Hematopoietic multipotent progenitor cell treated with erythropoietin and hydrocortisone succinate and interleukin-3 and kit ligand, for 6 days (in vitro differentiated cells): ENCODE measurements at places on chromosomes 11 and 22.

DNA sequence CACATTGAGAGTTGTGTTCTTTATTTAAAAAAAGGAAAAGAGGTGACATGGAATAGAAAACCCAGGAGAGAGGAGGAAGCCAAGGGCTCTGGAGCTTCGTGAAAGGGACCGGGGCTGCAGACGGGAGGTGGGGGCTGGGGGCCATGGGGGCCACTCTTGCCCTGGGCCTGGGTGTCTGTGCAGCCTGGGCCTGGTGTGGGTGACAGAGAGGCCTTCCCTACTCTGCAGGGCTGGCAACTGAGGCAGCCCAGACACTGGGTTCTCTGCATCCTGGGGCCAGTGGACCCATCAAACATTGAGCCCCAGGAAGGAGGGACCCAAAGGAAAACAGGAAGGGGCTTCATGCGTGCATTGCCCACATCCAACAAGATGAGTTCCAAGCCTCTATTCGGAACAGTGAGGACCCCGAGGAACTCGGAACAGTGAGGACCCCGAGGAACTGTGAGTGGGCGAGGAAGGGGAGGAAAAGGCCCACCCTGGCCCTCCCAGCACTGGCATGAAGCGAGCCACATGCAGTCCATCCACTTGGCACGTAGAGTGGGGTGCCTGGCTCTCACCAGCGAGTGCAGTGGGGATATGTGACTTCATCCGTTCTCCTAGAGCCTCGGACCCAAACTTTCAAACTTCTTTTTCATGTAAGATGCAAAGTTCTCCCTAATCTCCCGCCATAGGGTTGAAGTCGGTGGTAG lies 1121.6 kb downstream of the BRD1 start:
- DNase-seq: no peak

GRCh38 chr22:45781459-45781858 lies 109.8 kb downstream of the ATXN10 start:
- no peak for DNase-seq

DNA sequence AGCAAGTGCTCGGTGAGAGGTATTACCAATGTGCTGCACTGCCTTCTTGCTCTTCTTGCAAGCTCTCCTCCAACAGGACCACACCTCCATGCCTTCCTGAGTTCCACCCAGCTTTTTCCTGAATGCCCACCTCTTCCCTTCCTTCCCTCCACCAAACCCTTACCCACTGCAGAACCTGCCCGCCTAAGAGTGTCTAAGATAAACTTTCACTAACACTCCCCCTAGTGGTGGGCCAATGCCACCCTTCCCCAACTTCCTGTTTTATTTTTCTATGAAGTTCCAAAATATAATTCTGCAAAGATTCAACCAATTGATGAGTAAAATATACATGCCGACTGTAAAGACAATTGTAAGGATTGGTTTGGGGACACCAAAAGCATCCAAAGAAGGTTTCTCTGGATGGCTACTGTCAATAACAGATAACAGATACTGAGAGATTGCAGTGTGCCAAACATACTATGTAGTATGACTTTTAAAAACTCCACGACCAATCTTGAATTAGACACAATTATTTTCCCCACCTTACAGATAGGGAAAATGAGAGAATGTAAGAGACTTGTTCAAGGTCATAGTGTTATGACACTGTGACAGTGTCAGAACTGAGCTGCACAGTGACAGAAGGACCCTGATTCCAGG lies 38.6 kb upstream of the BMAL1 start:
- DNase-seq: peak; percentile 88

DNA sequence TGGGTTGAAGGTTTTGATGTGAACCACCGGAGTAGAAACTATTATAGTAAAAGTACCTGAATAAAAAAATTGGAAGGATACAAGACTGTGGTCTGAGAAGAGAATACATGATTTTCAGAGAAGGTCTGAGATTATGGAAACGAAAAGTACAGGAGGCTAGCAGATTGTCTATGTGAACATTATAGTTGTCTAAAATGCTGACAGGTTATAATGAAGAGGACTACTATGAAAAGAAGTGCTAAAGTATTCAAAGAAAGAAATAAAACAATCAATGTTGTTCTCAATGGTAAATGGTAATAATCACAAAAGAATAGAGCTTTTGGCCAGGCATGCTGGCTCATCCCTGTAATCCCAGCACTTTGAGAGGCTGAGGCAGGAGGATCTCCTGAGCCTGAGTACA lies 34.0 kb downstream of the RAB6A start:
- DNase-seq: no peak

GRCh38 chr11:28448186-28448585 lies 340.0 kb downstream of the METTL15 start:
- no peak for DNase-seq

DNA sequence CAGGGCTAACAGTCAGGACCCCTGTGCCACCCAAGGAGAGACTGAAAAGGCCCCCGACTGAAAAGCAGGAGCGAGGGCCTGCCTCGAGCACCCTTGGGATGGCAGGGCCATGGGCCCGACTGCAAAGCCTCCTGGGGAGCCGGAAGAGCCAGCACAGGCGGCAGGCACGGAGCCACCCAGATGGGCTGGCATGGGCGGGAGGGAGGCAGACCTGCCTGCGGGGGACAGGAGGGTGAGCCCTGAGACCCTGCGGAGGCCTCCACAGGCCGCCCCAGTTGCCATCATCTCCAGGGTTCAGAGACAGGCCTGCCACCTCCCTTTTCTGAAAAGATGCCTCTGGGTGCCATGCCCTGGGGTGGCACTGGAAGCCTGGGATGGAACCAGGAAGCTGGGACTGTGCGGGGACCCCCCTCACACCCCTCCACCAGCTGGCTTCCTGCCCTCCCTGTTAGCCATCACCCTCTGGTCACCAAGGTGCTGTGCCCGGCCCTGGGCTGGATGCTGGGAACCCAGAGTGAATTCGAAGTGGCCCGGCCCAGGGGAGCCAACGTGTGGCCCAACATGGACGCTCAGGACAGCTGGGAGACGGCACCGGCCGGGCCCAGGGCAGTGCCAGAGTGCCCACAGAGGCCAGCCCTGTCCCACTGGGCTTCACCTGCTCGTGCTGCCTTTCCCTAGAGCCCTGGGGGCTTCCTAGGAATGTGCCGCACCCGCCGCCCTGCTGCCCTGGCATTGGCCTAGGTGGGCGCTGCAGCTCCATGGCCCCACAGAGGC lies 13.8 kb downstream of the TSPAN32 start:
- DNase-seq: no peak

GRCh38 chr22:45262195-45262930 lies 21.7 kb upstream of the KIAA0930 start:
- DNase-seq: no peak

DNA sequence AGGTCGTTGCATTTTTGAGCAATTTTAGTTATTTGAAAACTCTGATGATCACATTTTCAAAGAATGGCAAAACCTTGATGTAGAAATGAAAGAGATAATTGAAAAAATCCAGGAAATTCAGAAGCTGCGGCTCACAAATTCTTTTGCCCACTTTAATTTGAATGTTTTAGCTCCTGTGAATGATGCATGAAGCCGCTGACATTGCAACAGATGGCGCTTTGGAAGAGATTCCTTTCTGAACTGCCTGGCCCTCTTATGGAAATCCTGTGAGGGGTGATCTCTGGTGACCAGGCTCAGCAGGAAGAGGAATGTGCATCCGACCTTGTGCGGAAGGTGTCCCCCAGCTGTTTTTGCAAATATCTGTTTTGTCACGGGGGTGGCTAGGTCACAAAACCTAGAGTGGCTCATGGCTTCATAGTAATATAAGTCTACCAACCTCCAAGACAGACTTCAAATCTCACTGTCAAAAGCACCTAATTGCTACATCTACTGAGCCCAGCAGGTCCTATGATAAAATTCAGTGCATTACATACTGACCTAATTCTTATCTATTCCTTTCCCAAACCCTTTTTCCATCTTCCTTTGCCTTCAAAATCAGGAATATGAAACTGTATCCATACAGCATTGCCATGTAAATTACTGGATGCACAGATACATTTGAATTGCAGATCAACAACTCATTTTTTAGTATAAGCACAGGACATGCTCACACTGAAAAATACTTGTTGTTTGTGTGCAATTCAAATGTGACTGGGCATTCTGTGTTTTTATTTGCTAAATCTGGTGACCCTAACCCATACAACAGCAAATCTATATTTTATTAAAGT lies 412.7 kb downstream of the ETS1 start:
- DNase-seq: no peak

- DNase-seq: no peak
Observed at GRCh38 chr11:3933165-3933628, 77.7 kb downstream of the STIM1 start.

DNA sequence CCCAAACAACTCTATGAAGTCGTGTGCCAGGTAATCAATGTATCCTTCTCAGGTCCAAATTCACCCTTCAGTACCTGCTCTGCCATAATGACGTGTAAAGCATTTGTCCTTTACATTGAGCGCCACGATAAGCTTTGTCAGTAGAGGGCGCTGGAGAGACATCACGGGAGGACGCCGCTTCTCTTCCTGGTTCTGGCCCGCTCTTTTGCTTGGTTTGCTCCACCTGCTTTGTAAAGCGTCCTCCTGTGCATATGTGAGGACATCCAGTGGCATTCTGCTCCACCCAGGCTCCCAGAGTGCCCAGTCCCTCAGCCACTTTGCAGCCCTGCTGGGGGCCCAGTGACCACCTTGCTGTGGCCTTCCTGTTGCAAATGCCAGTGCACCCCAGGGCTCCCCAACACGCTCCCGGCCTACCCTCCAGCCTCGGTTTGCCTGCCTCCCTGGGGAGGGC lies 61.1 kb downstream of the WT1 start:
- peak; percentile 93 for DNase-seq

GRCh38 chr11:132158091-132158490 lies 787.7 kb downstream of the NTM start:
- DNase-seq: peak; percentile 31

- no peak for DNase-seq
Observed at GRCh38 chr22:19107730-19108074, 14.5 kb downstream of the DGCR2 start.

DNA sequence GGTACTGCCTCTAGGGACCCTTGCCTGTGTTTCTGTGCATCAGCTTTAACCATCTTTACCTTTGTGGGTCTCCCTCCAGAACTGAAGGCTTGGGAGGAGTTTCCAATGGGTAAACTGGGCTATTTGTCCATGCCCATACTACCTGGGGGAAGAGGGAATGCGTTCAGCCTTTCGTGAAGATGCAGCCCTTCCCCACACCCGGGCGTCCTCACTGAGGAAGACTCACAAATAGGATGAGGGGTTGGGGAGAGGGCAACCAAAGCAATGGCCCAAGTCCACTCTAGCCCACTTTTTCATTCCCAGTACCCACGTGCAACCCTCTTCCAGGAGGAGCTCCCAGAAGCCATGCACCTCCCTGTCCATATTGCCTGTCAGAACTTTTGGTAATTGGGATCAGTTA lies 61.8 kb upstream of the ADA2 start:
- DNase-seq: no peak

- peak; percentile 3 for DNase-seq
Observed at GRCh38 chr11:20754933-20755332, 85.5 kb downstream of the NELL1 start.

DNA sequence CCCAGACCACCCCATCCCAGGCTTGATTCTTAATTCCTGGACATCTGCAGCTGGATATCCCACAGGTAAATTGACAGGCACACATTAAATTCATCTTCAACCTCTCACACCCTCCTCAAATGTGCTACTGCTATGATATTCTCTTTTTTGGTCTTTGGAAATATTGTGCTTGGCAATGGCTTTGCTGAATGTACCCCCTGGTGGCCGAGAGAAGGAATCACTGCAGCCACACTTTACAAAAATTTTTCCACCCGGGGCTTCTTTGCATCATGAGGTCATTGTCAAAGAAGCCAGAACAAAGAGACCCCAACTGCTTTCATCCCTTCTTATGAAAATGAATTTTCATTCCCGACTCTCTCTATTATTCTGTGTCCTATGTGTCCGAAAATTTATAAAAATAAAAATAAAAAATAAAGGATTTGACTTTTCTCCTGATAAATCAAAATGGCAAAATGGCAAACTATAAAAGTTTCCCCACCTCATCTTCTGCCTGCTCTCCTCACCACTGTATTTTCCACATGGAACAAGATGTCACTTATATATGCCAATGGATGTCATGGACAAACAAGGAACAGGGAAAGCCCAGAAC lies 15.0 kb upstream of the CYB5R2 start:
- DNase-seq: peak; percentile 51

- no peak for DNase-seq
Observed at GRCh38 chr22:30865656-30866055, 102.9 kb downstream of the MORC2 start.

- DNase-seq: peak; percentile 87
Observed at GRCh38 chr22:42169055-42169469, 38.5 kb upstream of the CYP2D6 start.
